ENCODE measurements at places on chromosomes 12 and 14.

DNA sequence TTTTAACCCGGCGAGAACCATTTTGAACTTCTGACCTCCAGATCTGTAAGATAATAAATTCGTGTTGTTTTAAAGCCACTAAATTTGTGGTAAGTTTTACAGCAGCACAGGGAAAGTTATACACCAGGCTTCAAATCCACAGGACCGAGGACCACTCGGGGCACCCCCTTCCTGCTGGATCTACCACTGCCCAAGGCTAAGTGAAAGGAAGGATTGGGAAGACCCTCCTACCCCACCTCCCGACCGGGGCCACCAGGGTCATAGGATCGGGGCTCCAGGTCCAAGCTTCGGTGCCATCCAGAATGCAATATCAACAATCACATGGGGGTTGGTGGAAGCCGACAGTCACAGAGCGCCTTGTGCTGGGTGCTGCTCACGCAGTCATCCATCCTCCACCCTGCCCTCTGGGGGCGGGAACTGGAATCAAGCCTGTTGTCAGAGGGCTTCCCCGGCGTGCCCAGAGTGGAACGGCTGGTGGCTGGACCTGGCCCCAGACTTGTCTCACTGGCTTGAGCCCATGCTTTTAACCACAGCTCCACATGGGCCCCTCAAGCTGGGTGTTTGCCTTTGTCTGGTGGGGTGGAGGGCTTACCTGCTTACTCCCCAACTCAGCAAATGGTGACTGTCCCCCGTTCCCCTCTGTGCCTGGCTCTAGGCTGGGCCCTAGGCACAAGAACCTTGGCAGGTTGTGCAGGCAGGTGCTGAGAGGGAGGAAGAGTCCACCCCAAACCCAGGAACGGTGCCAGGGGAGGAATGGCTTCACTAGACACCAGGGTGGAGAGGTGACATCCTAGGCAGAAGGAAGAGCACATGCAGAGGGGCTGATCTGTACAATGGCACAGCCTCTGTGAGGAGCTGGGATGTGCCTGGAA, 180.3 kb upstream of the RTL1 start:
- DNase-seq = no peak

GRCh38 chr12:113184098-113184899, 979 bp downstream of the DDX54 start:
- DNase-seq = no peak

GRCh38 chr12:120763250-120763649, 37.6 kb downstream of the ACADS start:
- no peak for DNase-seq

DNA sequence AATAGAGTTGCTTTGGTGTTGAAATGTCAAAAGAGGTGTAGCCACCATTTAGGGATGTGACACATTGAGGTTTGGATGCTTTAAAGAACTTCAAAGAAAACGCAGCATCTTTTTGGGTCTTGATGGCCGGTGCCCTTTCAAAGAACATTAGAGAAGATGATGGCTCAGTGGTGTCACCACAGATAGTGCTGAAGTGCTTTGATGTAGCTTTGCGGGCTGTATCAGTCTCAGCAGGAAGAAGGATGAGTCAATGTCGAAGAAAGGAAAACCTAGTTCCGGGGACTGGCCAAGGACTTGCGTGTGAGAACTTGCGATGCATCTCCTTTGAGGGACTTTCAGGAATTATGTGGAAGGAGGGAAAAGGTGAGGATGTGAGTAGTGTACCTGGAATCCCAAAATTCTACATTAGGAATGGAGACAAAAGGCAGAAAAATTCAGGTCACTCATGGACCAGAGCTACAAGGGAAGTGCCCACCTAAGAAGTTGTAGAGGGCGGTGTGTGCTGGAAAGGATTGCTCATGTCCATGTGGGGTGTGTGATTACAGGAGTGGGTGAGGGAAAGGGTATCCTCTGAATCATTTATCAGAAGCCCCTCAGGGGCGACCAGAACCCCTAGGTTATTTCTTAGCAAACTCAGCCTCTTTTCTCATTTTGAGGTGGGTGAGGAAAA, 39.7 kb upstream of the GZMB start:
- no peak for DNase-seq

- DNase-seq = no peak
These were observed 26.9 kb downstream of the GLIPR1L1 start for GRCh38 chr12:75361408-75361807.

- no peak for DNase-seq
These were observed 314.6 kb downstream of the ADAMTS20 start for GRCh38 chr12:43237238-43237879.

GRCh38 chr12:59843260-59843843, 247.5 kb downstream of the SLC16A7 start:
- DNase-seq = no peak

GRCh38 chr14:63492391-63492790, 50.8 kb downstream of the PPP2R5E start:
- DNase-seq = no peak

GRCh38 chr12:52645120-52645761, 6.8 kb downstream of the KRT2 start:
- DNase-seq = no peak

DNA sequence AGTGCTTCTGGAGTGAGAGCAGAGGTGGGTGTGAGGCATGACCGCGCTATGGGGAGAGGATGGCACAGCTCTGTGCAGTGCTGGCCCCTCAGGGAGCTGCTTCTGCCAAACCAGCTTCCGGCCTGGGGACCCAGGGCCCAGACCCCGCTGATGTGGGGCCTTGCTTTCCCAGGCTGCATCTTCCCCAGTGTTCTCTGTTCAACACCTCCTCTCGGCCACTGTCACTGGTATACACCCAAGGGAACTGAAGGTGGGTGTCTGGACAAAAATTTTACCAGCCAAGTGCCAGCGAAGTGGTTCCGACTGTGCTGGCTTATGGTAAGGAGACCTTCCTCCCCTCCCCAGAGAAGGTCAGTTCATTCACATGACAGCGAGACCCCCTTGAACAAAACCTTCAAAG, 179.1 kb downstream of the AACS start:
- no peak for DNase-seq

DNA sequence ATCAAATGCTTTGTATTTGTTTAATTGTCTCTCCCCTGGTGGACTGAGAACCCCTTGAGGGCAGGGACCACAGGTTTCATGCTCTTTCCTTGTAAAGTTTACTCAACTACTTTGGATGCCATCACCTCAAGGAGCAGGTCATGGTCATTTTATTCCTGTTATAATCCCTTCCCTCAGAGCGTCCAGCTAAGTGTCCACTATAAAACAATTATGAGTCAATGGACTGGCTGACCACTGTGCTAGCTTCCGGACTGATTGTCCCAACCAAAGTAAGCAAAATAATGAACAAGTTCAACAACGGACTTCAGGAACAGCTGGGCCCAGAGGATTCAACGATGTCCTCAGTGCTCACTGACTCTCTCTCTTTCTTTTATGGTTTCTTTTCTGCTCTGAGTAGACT, 18.2 kb downstream of the AK7 start:
- DNase-seq = no peak

DNA sequence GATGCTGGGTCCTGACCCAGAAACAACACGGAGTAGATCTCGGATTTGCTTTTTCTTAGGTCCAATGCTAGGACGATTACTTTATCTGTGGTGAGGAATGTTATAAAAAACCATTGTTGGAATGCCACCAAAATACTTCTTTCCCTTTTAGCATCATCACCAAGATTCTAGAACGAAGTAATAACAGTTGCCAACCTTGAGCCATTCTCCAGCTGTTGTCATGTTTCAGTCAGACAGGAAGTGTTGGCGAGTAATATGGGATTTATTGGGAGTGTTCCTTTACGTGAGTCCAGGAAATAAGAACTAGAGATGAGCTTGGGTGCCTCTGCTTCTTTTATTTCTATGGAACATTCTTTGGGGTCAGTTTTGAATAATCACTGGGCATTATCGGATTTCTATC, 892.9 kb downstream of the DIO2 start:
- no peak for DNase-seq

- DNase-seq = no peak
These were observed 3.1 kb downstream of the MYH7 start for GRCh38 chr14:23432102-23432925.

GRCh38 chr14:41490323-41490722, 116.4 kb upstream of the LRFN5 start:
- DNase-seq = no peak

DNA sequence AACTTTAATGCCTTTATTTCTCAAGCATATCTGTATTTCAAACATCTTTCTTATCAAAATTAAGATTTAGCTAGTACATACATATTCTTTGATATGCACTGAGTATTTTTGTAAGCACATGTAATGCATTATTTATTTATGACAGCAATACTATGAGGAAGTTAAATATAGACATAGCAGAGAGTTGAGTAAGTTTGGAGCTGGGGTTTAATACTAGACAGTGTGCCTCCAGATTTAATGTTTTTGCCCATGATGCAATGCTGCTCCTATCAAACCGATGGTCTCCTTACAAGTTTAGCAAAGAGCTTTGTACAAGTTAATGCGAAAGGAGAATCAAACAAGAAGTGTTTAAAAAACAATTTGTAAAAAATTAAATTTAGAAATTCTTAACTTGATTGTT, 826.6 kb upstream of the MGAT4C start:
- DNase-seq = no peak

- DNase-seq = no peak
These were observed 36.8 kb upstream of the MYL2 start for GRCh38 chr12:110957159-110957558.

GRCh38 chr14:22403296-22403695, 185.7 kb downstream of the DAD1 start:
- no peak for DNase-seq

DNA sequence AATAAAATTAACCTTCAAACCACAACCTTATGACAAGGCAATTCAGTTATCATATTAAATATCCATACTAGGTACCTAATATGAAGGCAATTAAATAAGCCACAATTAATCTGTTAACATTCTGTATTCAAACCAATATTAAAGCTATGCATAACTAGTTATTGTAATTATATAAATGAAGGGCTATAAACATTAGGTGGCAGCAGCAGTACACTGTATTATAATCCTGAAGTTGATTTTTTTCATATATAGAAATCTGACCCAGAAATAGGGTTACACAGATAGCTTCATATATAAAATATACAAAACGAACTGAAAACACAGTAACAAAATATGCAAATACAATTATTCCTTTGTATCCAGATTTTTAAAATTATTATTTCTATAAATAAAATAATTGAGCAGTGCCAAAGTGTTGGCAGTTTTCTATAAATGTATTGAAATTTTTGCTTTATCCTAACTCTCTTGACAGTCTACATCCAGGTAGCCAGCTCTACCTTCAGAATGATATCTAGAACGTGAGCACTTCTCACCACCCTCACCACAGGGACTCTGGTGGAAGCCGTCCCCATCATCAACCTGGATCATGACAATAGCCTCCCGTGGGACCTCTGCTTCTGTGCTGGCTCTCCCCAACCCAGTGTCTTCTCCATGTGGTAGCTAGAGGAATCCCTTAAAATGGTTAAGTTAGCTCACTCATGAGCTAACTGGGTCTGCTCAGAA, 136.2 kb downstream of the MED13L start:
- DNase-seq = no peak

All from NCI-H1105 (cell line).